ENCODE measurements at places on chromosomes 7 and 10.

- DNase-seq: no peak
Measured at GRCh38 chr7:64849250-64849923, 53.7 kb upstream of the ZNF273 start.

DNA sequence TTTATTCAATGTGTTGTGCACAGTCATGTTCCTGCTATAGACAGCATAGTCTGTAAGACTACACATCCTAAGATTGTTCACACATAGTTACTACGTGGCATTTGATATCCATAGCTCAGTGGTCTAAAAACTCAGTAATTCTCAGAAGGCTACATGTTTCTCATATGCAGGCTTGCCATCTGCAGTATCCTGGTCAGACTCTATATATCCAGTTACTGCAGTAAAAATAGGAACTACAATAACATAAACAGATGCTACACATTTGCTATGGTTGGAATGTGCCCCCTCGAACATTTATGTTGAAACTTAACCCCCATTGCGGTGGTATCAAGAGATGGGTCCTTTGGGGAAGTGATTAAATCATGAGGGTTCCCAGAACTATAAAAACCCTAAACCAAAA is 1377.8 kb upstream of the LRRTM3 start:
- no peak for DNase-seq

DNA sequence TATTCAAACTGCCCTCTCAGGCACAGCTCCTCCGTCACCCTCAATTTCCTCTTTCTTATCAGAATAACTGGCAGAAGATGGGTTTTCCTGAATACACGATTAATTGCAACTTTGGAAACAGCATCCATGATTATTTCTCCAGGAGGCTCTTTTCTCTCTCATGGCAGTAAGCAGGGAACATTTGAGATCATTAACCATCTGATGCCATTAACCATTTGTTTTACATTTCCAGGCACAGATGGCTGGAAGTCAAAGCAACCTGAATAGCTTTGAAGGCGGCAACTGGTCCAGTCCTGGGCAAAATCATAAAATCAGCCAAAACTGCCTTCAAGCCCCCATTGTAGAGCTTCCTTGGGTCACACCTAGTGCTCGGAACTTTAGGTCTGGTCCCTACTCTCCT is 289.5 kb upstream of the AOAH start:
- DNase-seq: no peak

- no peak for DNase-seq
Measured at GRCh38 chr10:71259815-71260501, 47.6 kb downstream of the UNC5B start.

All from tibial artery (tissue), 4 donors.